ENCODE measurements at places on chromosomes 12 and 14.

DNA sequence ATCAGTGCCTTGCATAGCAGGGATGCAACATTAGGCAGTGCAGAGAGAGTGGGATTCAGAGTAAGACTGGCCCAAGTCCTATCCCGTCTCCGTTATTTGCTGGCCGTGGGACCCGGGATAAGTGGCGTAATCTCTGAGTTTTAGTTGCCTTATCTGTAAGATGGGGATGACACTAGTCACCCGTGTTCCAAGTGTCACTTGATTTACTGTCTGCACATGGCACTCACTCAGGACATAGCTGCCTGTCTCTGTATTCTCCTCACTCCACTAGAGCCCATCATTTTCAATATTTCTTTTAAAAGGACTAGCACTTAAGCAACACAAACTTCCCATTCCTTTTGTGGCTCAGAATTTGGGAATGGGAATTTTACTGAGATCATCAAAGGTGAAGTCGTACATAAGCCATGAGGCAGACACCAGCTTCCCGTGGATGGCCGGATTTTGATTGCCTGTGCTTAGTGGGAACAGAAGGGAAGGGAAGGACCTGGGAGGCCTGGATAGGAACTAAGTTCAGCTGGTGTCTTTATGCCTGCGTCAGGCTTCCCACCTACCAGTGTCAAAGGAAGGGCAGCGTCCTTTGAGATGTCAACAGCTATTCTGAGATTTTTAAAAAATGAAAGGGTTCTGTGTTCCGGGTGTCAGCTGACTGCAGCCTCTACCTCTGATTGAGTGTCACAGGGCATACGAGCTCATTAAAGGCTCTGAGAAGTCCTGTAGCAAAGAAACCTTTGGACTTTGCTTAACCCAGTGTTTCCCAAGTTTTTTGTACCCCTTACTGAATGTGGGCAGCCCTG lies 361.4 kb downstream of the CACNA1C start:
- DNase-seq = no peak

GRCh38 chr12:96104566-96104965 lies 69.2 kb upstream of the LTA4H start:
- no peak for DNase-seq

- DNase-seq = no peak
These were observed 31.8 kb upstream of the G2E3 start for GRCh38 chr14:30527196-30527595.

DNA sequence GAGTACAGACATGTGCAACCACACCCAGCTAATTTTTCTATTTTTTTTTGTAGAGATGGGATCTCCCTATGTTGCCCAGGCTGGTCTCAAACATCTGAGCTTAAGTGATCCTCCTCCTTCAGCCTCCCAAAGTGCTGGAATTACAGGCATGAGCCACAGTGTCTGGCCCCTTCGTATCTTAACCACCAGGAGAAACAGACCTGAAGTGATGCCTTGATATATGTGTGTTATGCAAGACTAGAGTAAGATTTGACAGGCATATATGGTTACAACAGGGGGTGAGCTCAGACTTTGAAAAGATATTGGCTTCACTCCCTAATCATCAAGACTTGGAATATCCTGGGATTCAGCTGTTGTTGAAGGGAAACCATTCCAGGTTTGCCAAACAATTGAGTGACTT lies 10.7 kb upstream of the GALNT6 start:
- DNase-seq = no peak

DNA sequence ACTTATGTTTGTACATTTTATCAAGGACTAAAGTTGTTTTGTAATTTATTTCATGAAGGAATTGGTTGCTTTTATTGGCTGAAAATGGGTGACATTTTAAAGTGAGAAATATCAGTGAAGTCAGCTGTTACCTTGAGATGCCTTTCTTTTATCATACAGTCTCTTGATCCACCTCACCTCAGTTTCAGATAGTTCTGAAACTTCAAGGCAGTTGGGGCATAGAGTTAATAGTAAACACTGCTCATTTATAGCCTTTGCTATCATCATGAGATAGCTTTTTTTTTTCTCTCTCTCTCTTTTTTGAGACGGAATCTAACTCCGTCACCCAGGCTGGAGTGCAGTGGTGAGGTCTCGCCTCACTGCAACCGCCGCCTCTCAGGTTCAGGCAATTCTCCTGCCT lies 76.7 kb downstream of the MON2 start:
- no peak for DNase-seq

DNA sequence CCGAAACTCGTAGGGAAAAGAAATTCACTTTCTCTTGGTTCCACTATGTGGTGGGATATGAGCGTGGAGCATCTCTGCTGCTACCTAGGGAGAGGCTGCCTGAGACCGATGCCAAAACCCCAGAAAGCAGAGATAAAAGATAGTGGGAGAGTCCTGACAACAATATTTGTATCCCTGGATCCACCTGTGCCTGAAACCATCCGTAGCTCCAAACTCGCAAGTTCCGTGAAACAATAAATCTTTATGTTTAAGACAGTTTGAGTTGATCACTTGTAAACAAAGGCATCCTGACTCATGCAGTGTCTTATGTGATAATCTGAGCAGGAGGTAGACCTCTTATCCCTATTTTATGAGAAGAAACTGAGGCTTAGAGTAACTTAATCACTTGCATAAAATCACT lies 2.9 kb downstream of the MAP1LC3B2 start:
- DNase-seq = no peak

DNA sequence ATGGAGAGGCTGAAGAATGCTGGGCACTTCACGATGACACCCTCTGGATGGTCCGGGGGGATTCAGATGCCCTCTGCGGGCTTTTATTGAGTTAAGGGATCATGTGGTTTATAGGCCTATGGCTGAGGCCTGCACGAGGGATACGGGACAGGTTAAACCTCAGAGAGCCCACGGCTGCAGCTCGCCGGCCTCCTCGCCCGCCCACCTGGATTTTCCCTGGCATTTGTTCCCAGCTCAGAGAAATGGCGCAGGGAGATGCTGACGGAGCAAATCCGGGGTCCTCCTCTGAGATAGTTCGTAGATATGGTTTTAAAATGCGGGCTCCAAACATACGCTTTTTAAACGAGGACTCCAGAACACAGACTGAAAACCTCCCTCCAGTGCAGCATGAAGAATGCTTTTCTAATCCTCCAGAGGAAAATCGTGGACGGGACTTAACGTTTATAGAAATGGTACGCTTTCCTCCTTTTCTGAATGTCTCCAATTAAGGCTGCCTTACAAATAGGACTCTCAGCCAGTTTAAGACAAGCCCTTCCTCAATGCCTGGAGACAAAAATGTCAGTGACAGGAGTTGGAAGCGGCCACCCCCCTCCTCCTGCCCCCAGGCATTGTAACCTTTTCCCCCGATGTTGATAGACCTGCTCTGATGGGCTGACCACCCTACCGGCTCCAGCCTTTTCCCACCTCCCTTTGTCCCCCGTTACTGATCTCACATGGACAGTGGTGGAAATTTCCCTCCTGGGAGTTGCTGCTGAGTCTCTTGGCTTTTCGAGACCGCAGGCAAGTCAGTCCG lies 16.6 kb downstream of the CCND2 start:
- DNase-seq = no peak

DNA sequence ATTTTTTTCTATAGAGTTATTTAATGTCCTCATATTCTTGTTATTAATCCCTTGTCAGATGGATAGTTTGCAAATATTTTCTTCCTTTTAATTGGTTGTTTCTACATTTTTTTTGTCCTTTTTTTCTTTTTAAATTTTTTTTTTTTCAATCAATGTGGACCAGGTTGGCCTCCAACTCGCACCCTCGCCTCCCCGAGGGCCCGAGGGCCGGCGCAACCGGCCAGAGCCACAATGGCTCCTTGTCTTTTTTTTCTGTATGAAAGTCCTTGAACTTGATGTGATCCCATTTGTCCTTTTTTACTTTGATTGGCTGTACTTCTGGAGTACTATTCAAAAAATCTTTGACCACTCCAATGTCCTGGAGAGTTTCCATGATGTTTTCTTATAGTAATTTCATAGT lies 17.7 kb upstream of the SLCO1B1 start:
- no peak for DNase-seq

All from activated naive CD4-positive, alpha-beta T cell treated with anti-CD3 and anti-CD28 coated beads for 36 hours (primary cell).